EH (cell line): ENCODE measurements at places on chromosomes 13 and 19.

GRCh38 chr19:17951990-17952976 lies 14.6 kb upstream of the KCNN1 start:
- no peak for DNase-seq

GRCh38 chr13:77991003-77991402 lies 72.4 kb upstream of the EDNRB start:
- no peak for DNase-seq

DNA sequence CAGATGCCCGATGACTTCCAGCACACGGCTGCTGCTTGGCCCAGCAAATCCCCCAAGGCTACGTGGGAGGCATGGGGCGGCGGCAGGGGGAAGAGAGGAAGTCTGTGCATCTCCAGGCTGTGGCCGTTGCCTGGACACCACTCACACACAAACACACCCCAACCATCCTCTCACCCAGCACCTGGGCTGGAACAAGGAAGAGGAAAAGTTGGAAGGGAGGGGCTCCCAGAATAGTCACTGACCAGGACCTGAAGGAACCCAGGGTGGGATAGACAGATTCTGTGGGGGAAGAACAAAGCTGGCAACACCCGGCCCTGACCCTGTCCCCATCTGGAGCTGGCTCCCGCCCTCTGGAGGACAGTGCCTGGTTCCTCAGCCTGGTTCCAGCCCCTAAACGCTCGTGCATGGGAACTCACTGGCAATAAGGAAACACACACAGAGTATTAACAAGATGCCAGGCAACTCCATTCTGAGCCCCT lies 11.2 kb downstream of the PPP6R1 start:
- peak; percentile 65 for DNase-seq

GRCh38 chr13:90427322-90428272 lies 919.9 kb upstream of the MIR17HG start:
- DNase-seq: no peak

GRCh38 chr13:32022311-32022710 lies 9.3 kb upstream of the FRY start:
- no peak for DNase-seq

- no peak for DNase-seq
These were observed 433.0 kb downstream of the TSHZ3 start for GRCh38 chr19:30916238-30916637.

- no peak for DNase-seq
These were observed 100.0 kb downstream of the GADD45B start for GRCh38 chr19:2575734-2576481.

GRCh38 chr13:102267191-102267590 lies 134.7 kb downstream of the FGF14 start:
- no peak for DNase-seq

DNA sequence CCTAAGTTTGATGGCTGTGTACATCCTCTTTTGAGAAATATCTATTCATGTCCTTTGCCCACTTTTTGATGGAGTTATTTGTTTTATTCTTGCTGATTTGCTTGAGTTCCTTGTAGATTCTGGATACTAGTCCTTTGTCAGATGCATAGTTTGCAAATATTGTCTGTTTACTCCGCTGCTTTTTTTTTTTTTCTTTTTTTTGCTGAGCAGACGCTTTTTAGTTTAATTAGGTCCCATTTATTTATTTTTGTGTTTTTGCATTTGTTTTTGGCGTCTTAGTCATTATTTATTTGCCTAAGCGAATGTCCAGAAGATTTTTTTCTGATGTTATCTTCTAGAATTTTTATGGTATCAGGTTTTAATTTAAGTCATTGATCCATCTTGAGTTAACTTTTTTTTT lies 114.9 kb downstream of the GPC6 start:
- DNase-seq: no peak

GRCh38 chr19:43957891-43958290 lies 6.9 kb downstream of the ZNF221 start:
- DNase-seq: peak; percentile 53

DNA sequence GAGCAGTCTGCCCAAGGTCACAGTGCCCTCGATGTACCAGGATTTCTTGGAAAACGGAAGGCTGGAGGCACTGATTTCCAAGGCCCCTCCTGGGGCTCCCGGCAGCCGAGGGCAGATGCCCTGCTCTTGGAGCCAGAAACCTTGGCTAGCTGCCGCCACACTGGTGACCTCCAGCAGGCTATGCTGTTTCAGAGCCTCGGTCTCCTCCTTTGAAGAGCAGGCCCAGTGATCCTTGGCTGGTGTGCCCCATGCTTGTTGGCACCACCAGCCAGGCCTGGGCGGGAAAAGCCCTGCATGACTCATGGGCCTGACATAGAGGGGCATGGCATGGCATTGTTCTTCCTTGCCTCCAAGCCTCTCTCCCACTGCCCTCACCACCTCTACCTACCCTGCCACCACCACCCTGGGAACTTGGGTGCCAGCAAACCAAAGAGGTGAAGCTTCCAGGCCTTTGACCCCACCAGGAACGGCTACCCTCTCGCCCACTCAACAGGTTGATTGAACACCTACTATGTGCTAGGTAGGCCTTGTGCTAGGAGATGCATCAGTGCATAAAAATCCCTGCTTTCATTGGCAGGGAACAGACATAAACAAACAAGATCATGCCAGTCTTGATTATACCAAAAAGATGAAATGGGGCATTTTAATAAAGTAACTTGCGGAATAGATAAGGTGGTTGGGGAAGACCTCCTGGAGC lies 1.6 kb upstream of the CLEC11A start:
- peak; percentile 9 for DNase-seq

GRCh38 chr13:94030415-94031119 lies 448.9 kb downstream of the DCT start:
- DNase-seq: no peak

DNA sequence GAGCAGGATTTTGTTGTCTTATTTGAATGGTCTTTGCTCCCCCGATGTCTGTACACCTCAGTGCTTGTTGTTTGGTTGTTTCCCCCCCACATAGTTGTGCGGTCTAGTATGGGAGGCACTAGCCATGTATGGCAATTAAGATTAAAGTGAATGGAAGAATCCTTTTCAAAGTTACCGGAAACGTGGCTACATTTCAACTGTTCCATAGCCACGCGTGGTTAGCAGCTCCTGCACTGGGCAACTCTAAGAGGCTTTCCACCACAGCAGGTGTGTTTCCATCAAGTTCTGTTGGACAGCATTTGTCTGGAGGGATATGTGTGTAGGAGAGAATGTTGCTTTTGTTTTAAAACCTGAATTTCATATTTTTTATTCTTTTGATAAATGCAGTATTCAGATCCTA lies 247.3 kb downstream of the GGACT start:
- no peak for DNase-seq

DNA sequence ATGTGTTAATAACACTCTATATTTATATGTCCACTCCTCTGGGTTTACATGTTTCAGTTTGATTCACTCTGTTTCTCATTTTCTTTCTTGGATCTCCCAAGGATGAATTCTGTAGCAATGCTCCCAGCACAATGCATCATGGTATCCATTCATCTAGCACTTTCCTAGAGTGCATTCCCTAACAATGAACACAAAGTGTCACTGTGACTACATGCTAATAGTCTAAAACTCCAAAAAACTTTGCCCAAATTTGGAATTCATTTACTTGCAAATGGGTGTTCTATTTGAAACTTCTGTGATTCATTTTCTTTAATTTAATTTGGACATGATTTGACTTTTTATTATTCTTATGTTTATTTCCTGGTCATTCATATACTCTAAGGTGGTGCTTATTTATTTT lies 286.3 kb downstream of the POU4F1 start:
- DNase-seq: no peak

GRCh38 chr19:2957160-2957559 lies 12.4 kb upstream of the ZNF77 start:
- DNase-seq: no peak

GRCh38 chr13:112861876-112862615 lies 107.0 kb upstream of the MCF2L start:
- DNase-seq: no peak

DNA sequence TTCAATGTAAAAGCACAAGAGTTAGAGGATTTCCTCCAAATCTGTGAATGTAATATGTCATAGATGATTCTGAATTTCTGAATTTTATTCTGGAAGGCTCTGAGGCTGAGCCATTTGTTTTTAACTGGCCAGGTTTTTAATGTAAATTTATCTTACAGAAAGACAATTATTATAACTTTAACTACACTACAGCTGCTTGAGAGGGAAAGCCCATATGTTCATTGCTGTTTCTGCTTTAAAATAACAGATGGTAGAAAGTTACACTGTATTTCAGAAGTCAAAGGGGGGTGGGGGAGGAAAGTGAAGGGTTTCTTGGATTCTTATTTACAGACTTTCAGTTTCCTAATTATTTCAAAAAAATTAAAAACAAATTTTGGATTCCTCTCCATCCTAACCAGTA lies 62.8 kb downstream of the DNAJC15 start:
- DNase-seq: no peak

DNA sequence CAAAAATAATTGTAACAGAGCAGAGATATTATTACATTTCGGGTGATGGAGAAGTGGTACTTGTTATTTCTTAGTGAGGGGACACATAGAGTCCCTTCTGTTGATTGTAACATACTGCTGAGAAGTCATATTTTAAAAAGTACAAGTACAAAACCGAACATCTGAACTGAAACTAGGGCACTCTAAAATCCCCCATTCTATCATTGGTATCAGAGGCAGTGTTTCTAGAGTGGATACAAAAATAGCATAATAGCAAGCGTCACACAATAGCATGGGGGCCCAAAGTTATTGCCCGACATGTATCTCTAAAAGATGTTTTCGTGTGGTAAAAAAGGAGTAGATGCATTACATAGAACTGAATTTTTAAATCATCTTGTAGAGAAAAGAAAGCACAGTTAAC lies 502.1 kb upstream of the SLC10A2 start:
- no peak for DNase-seq

DNA sequence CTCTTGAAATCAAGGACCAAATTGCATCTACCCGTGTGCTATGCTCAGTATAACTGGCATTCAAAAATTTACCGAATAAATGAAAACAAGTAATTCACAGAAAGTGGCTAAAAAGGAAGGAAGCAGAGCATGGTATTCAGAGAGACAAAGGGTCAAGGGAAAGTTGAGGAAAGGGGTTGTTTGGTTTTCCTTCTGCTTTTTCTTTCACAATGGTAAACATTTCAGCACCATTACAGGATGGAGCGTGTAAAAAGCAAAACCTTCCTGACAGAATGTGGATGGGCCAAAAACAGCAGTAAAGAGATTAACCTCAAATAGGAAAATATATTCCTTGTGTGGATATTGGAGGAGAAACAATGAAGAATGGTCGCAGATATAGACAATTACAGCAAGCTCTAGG lies 14.8 kb downstream of the DIAPH3 start:
- no peak for DNase-seq

GRCh38 chr13:88217372-88217771 lies 546.2 kb downstream of the SLITRK5 start:
- no peak for DNase-seq

- no peak for DNase-seq
These were observed 2.3 kb downstream of the AMH start for GRCh38 chr19:2251106-2252054.

- DNase-seq: peak; percentile 57
These were observed 730 bp downstream of the NRTN start for GRCh38 chr19:5805462-5806132.

GRCh38 chr19:29876414-29876813 lies 64.6 kb downstream of the CCNE1 start:
- no peak for DNase-seq

DNA sequence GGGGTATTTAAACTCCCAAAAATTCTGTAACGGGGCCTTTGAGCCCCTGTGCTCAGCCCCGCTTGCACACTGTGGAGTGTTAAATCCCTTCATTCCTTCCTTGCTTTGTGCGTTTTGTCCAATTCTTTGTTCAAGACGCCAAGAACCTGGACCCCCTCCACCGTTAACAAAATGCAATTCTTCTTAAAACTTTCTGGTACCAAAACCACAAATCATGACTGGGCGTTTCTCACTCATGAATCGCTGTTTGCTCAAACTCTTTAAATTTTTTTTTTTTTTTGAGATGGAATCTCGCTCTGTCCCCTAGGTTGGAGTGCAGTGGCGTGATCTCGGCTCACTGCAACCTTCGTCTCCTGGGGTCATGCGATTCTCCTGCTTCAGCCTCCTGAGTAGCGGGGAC lies 881 bp downstream of the ZNF20 start:
- DNase-seq: peak; percentile 19

GRCh38 chr19:14301150-14301549 lies 80.1 kb upstream of the ADGRE5 start:
- DNase-seq: no peak

GRCh38 chr13:101516262-101516661 lies 63.8 kb downstream of the ITGBL1 start:
- peak; percentile 29 for DNase-seq

DNA sequence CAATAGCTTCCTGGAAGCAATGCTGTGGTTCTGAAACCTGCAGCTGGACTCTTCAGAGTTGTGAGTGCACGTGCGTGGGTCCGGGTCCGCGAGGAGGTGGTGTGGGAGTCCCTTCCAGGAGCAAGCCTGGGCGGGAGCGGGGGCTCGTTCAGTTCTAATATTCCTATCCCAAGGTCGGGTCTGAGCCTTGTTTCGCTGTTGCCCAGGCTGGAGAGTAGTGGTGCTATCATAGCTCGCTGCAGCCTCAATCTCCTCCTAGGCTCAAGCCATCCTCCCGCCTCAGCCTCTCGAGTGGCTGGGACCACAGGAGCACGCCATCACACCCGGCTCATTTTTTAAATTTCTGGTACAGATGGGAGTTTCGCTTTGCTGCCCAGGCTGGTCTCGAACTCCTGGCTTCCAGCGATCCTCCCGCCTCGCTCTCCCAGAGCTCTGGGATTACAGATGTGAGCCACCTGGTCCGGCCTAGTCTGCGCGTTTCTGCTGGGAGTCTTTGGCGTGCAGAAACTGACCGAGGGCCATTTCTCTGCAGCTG lies 625 bp downstream of the ZFP82 start:
- no peak for DNase-seq
